ENCODE measurements at places on chromosomes 6 and 20.

GRCh38 chr20:40706977-40707582, 18.0 kb upstream of the MAFB start:
- DNase-seq = no peak

DNA sequence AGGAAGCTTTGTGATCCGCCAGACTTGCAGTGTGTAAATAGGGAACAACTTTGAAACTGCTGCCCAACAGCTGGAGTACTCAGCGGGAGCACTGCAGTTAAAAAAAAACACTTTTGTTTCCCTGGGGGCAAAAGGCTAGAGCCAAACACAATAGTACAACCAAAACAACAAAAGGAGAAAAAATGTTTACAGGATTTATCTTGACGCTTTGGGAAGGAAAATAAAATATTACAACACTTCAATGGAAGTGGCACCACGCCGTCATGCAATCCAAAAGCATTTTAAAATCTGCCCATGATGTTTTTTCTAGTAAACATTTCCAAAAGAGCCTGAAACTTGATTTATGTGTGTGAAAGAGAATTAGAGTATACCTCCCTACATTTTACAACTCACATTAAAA, 26.0 kb downstream of the PTPRK start:
- no peak for DNase-seq

DNA sequence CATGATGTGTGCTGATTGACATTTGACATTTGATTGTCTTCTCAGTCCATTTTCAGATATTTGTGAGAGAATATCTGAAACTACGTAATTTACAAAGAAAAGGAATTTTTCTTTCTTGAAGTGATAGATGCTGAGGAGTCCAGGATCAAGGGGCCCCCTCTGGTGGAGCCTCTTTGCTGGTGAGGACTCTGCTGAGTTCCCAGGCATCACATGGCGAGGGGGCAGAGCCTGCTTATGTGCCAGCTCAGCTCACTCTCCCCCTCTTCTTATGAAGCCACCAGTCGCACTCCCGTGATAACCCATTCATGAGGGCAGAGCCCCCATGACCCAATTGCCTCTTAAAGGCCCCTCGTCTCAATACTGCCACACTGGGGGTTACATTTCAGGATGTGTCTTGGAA, 91.3 kb downstream of the RPP40 start:
- DNase-seq = no peak

- no peak for DNase-seq
Observed at GRCh38 chr6:35152067-35152707, 11.0 kb upstream of the TCP11 start.

DNA sequence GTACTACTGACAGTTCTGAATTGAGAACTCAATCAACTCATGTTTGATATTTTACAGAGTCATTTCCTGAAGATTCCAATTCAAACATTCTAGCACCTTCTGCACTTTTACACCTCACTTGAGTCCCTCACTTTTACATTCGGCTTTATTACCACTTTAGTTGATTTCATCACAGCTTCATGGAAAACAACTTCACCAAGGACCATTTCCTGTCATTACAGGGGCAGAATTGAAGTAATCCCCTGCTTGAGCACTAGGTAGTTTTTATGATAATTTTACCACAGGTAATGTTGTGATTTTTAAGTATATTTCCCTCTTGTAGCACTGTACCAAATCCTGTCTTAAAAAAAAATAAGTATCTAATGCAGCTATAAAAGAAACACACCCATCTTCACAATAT, 312.9 kb downstream of the BTBD9 start:
- no peak for DNase-seq

GRCh38 chr6:841569-841968, 148.6 kb upstream of the EXOC2 start:
- no peak for DNase-seq

DNA sequence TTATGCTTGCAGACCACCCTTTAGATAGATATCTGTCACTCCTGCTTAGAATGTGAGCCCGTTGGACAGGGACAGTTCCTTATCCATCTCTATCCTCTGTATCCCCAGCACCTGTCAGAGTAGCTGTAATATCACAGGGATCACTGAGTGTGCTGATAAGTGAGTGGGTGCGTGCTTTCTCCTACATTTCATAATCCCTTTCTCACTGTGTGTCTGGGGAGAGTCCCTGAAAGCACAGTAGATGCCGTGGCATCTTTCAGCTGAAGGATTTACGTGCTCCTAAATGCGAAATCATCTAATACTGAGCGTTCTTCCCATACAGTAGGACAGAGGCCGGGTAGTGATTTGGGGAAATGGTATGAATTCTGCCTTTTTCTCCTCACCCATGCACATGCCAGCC, 198.9 kb upstream of the SASH1 start:
- DNase-seq = no peak

GRCh38 chr6:131368198-131368911, 204.7 kb upstream of the ARG1 start:
- DNase-seq = peak; percentile 7

DNA sequence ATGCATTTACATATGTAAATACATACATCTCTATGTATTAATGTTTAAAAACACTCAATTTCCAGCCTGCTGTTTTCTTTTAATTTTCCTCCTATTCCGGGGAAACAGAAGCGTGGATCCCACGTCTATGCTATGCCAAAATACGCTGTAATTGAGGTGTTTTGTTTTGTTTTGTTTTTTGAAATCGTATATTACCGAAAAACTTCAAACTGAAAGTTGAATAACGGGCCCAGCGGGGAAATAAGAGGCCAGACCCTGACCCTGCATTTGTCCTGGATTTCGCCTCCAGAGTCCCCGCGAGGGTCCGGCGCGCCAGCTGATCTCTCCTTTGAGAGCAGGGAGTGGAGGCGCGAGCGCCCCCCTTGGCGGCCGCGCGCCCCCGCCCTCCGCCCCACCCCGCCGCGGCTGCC, 355 bp upstream of the BMP2 start:
- no peak for DNase-seq

- no peak for DNase-seq
Observed at GRCh38 chr6:13716955-13717295, 5.3 kb upstream of the RANBP9 start.

- DNase-seq = no peak
Observed at GRCh38 chr20:62111148-62111547, 11.1 kb upstream of the LSM14B start.

- no peak for DNase-seq
Observed at GRCh38 chr6:111745186-111745585, 128.1 kb downstream of the FYN start.

DNA sequence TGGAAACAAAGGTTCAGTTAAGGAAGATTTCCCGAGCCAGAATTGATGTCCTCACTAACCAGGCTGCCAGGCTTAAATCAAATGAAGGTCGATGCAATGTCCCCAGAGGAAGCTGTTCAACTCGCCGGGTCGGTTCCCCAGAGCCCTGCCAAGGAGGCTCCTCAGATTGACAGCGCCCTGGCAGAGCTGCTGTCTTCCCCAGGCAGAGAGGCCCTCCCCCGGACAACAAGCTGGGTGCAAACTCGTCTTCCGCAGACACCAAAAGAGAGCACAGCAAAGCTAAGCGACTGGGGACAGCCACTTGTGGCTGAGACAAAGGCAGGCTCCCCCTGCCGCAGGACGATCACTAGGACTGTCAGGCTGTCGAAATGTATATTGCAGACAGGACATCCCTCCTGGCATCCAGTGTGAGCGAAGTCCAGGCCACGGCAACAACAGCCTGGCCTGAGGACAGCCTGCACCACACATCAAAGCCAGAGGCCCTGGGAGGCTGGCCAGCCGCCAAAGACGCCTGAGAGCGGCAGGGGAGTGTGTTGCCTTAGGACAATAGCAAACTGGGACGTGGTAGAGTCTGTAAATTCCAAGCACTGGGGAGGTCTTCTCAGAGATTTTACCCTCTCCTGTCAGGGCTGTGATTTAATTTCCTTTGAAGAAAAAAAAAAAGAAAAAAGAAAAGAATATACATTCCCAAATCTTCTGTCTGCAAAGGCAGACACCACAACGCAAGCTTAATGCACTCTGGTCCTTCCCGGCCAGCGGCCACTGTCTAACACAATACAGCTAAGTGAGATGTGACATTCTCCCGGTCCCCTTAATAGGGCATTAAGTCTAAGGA, 99.1 kb downstream of the HIVEP2 start:
- peak; percentile 72 for DNase-seq

DNA sequence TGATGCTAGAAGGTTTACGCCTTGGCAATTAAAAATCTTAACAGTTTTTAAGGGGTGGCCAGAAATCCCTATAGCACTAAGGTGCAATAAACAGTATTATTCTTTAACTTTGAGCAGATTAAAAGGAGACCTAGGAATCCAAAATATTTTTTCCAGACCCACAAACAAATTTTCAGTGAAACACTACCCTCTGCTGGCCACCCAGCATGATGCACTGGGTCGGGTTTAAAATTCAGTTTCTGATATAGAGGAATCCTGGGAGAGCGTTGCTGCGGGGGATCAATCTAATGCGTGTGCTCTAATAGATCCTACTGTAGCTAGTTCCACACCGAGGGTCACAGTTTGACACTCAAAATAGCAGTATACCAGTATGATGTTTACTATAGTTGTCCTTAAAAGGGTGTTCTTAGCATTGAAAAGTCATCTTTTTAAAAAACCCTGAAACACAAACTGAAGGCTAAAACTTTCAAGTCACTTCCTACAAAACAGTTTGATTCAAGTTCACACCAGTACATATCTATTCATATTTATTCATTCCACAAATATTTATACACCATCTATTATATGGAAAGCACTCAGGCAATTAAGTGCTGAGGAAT, 10.2 kb downstream of the UBE3D start:
- DNase-seq = peak; percentile 52

GRCh38 chr6:147855803-147856482, 347.5 kb downstream of the SAMD5 start:
- DNase-seq = no peak

- DNase-seq = peak; percentile 58
Observed at GRCh38 chr20:21048841-21049273, 57.3 kb downstream of the LINC00237 start.

- DNase-seq = no peak
Observed at GRCh38 chr6:158561321-158561884, 1.5 kb downstream of the TMEM181 start.

GRCh38 chr6:92111386-92111785, 1308.0 kb downstream of the EPHA7 start:
- DNase-seq = no peak

DNA sequence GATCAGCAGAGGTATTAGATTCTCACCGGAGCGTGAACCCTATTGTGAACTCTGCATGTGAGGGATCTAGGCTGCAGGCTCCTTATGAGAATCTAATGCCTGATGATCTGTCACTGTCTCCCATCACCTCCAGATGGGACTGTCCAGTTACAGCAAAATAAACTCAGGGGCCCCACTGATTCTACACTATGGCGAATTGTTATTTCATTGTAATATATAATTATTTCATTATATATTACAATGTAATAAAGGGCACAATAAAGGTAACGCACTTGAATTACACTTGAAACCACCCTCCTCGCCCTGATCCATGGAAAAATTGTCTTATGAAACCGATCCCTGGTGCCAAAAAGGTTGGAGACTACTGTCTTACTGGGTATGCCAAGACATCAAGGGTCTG, 18.6 kb downstream of the PRKN start:
- DNase-seq = no peak

- no peak for DNase-seq
Observed at GRCh38 chr20:62186887-62187866, 4.3 kb downstream of the MTG2 start.

DNA sequence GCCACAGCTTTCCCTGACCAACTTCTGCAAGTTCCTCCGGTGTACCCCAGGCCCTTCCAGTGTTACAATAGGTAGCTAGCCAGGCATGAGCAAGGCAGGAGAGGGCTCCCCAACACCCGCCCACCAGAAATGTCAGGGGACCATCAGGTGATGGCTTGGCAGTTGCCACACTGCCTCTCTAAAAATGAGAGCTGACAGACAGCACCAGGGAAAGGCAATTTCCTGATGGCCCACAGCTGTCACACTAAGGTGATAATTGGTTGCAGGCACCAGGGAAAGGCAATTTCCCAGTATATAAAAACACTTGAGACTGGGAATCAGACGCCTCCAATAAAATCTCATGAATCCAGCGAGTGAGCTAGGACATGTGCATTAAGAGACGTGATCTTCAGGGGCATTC, 49.9 kb downstream of the PXDC1 start:
- DNase-seq = no peak

DNA sequence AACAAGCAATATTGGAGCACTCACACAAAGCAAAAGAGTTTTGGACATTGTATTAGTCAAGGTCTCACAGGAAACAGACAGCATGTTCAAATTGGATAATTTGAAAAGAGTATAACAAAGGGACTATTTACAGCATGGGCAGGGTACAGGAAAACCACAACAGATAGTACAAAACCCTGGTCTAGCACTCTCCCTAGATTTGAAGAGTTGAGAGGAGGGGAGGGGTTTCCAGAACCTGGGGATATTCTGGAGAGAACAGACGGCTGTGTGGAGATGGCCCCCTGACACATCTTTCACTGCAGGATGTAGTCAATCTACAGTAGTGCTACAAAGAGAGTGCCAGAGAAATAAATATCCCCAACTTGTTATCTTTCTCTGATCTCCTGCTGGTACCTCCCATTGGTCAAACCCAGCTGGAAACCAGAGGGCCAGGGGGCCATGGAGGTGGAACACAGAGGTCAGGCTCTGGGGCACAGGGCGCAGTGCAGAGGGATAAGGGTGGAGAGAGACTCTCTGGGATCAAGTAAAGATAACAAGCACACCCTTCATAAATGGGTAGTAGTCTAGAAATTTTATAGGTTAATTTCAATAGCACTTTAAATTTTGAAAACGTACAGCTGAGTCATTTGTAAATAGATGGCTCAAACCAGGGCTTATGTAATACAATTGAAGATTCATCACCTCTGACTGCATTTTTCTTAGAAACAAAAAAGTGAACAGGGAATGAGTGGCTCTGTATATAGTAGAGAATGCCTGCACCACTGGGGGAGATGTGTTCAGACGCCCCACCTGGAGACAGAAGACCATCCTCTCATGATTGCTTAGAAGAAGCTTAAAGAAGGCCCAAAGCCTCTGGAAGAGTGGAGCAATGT, 25.7 kb downstream of the RCAN2 start:
- DNase-seq = no peak

GRCh38 chr6:80341330-80341729, 234.9 kb downstream of the BCKDHB start:
- DNase-seq = no peak

- DNase-seq = no peak
Observed at GRCh38 chr6:17226786-17227233, 54.4 kb upstream of the RBM24 start.

GRCh38 chr6:139334806-139335446, 39.5 kb downstream of the CITED2 start:
- DNase-seq = no peak

DNA sequence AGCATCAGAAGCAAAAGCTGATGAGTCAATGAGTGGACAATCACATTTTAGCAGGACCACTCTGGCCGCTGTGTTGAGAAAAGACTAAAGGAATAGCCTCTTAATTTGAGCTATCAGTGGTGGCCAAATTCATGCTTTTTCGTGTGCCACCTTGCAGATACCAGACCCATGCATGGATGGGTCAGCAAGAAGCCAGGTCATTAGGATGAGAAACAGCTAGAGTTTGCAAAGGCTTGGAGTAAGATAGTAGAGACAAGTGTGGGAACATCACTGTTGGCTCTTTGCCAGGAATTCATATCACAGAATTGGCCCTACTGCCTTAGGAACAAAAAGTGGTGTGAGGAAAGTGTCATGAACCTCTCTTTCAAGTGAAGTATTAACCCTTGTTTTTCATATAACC, 25.5 kb downstream of the MRAP2 start:
- DNase-seq = no peak

GRCh38 chr6:133085896-133086295, 155.3 kb upstream of the EYA4 start:
- DNase-seq = no peak

GRCh38 chr20:58342104-58342945, 32.8 kb downstream of the RAB22A start:
- no peak for DNase-seq

GRCh38 chr20:2108498-2108897, 6.9 kb downstream of the STK35 start:
- no peak for DNase-seq

Data from CD4-positive, alpha-beta T cell treated with Interleukin-17A for 4 hours (primary cell).